ELF-1 (cell line): ENCODE measurements at places on chromosomes 2 and 18.
A peak's percentile ranks its signal among the peaks of the same experiment; 100 is the strongest.

DNA sequence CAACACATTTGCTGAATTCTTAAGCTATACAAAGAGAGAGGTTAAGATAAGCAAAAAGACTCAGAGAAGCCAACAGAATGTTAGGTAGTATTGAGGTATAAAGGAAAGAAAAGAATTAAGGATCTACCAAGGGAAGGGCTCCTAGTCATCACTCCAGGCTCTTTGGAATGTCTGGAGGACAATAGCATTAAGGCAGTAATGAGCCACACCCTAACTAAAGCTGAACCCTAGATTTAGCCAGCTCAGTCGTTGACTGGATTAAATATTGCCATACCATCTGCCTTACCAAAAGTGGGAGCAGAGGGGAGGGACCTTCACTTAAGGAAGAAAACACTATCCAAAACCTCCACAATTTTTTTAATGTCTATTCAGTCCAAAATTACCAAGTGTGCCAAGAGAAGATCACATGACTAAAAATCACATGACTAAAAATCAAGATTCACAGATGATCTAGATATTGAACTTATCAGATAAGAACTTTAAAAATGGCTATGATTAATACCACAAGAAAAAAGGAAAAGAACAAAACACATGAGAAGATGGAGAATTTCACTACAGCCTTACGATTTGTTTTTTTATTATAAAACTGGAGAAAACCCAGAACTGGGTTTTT lies 59.7 kb downstream of the EXOC6B start:
- DNase-seq: no peak

- no peak for DNase-seq
Measured at GRCh38 chr2:33038230-33038629, 91.5 kb downstream of the LTBP1 start.

GRCh38 chr2:98561902-98562695 lies 46.2 kb downstream of the COA5 start:
- no peak for DNase-seq

DNA sequence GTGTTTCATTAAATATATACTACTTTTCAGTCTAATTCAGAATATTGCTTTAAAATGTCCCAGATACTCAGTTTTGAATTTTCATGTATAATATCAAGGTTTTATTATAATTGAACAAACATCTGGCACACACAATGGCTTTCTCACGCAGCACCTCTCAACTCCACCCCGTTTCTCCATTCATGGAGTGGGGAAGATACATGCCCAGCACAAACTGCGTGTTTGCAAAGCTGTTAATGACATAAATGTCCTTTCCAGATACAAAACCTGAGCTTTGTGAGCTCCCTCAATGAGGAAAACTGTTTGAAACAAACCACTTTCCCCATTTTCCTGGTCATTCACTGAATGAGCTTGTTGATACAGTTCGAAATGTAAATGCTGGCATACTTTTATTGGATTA lies 150.3 kb upstream of the RASGRP3 start:
- DNase-seq: no peak

GRCh38 chr2:65161551-65162100 lies 31.7 kb upstream of the RAB1A start:
- peak; percentile 53 for DNase-seq

DNA sequence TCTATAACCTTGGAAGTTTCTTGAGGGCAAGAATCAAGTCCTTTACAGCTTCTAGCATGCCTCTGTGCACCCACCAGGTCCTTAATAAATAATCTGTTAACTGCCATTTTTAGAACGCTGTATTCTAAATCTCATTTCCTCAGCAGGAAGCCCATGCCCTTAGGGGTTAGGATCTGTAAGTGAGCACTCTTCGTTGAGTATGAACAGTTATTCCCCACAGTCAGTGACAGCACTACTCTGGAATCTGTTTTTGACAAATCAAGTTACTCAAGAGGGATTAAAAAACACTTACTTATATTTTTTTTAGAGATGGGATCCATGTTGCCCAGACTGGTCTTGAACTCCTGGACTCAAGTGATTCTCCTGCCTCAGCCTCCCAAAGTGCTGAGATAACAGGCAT lies 14.6 kb downstream of the PAIP2B start:
- no peak for DNase-seq

DNA sequence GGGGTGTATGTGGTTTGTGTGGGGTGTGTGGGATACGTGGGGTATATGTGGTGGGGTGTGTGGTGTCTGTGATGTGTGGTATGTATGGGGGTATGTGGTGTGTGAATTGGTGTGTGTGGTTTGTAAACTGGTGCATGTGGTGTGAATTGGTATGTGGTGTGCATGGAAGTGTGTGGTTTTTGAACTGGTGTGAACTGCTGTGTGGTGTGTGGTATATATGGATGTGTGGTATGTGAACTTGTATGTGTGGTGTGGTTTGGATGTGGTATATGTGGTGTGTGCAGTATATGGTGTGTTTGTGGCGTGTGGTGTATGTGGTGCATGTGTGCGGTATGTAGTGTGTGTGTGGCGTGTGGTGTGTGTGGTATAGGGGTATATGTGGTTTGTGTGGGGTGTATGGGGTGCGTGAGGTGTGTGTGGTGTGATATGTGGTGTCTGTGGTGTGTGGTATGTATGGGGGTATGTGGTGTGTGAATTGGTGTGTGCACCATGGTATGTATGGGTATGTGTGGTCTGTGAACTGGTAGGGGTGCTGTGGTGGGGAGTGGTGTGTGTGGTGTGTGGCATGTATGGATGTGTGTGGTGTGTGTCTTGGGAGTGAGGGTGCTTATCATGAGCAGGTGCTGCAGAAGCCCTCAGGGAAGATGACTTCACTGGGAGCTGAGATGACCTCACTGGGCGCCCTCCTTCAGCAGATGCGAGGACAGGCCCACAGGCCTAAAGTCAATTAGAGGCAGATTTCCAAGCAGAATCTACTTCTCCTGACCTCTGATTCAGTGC lies 209.6 kb upstream of the TNP1 start:
- DNase-seq: no peak

DNA sequence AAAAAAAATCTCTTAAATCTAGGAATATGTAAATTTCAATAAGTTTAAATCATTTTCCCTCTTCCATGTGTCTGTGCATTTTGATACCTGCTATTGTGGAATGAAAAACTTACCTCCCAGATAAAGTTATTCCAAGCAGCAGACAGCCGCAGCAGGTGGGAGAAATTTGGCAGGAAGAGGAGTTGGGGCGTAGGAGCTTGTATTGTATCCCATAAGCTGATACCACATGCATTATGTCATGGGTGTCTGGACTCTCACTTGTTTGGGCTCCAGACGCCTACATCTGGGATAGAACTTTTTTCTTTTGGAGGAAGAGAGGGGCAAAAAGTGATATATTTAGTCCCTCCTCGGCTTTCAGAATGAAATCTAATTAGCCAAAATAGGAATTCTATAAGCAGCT lies 59.3 kb upstream of the TCF4 start:
- DNase-seq: no peak

- DNase-seq: no peak
Measured at GRCh38 chr2:229330952-229331351, 59.9 kb upstream of the PID1 start.

GRCh38 chr2:120898496-120898895 lies 162.8 kb downstream of the GLI2 start:
- no peak for DNase-seq

DNA sequence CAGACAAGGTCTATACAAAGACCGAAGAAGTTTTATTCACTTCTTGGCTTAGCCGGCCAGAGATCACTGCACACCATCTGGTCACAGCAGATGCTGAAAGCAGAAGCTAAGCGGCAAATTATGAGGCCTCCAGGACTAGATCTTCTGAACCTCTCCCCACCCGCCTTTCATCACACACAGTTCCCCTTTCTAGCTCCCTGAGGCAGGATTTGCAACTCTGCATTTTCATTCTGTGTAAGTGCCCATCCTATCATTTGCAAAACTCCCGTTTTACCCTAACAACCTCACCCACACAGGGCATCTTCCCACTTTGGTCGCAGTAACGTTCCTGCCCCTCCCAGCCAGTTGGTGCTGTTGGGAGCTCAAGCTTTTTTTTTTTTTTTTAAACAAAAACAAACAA lies 3.1 kb upstream of the MOB1A start:
- no peak for DNase-seq

- no peak for DNase-seq
Measured at GRCh38 chr18:78779996-78780718, 199.5 kb upstream of the SALL3 start.

DNA sequence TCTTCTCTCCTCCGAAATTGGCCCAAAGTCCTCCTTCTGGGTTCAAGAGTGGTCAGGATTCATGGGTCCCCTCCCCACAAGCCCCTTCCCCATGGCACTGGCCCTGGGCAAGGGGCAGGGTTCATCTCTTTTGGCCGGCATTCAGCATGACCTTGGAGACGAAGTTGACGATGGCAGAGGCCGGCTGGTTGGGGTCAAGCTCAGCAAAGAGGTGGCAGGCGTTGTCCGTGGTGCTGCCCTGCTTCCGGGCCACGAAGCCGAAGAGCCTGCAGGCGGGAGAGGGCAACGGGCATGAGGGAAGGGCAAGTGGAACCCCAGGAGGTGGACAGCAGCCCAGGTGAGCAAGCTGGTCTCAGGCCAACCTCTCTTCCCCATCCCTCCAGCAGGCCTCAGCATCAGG lies 198.5 kb downstream of the TNS1 start:
- peak; percentile 41 for DNase-seq

DNA sequence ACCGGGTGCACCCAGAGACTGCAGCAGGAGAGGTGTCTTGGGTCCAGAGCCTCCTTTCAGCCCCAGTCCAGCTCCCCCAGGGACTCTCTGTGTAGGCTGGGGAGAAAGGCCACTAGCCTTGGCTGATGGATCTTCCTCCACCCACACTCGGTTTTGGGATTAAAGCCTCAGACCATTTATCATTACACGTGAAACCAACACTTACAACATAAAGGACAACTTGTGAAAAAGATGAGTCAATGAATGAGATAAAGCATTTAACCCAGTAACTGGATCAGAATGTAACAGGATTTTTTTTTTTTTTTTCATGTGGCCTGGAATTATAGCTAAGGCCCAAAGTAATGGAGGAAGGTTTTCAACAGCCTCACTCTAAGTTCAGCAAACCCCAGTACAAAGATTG lies 32.1 kb downstream of the NAT8 start:
- DNase-seq: no peak
